ENCODE measurements at places on chromosomes 6 and 20.

DNA sequence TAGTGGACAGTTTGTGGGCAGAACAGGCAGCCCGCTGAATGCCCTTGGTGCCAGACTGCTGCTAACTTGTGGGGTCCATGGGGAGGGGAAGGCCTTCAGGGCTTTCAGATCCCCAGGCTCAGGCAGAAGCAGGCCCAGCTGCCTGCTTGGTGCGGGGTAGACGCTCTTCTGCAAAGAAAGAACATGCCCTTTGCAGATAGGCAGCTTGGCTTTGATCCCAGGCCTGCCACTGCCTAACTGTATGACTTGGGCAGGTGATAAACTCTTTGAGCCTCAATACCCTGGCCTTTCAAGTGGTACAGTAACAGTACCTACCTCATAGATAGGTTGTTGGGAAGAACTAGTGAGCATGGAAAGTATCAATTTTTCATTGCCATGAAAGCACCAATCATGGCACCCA is 28.4 kb downstream of the CHMP4B start:
- peak; percentile 88 for DNase-seq

DNA sequence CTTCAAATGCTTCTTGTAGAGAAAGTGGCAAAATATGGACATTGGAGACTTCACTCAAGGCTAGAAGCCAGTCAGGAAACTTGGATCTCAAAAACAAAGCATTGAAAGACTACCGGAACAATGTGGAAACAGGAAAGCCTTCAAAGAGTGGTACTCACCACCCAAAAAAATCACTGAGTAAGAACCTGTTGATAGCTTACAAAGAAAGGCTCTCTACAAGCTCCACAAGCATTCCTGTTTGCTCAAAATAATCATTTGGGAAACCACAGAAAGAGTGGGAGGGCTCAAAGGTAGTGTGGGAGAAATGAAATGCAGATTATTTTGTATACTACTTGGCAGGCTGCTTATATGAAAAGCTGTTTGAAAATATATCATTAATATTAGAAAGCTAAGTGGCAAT is 9.5 kb upstream of the DST start:
- DNase-seq = no peak

DNA sequence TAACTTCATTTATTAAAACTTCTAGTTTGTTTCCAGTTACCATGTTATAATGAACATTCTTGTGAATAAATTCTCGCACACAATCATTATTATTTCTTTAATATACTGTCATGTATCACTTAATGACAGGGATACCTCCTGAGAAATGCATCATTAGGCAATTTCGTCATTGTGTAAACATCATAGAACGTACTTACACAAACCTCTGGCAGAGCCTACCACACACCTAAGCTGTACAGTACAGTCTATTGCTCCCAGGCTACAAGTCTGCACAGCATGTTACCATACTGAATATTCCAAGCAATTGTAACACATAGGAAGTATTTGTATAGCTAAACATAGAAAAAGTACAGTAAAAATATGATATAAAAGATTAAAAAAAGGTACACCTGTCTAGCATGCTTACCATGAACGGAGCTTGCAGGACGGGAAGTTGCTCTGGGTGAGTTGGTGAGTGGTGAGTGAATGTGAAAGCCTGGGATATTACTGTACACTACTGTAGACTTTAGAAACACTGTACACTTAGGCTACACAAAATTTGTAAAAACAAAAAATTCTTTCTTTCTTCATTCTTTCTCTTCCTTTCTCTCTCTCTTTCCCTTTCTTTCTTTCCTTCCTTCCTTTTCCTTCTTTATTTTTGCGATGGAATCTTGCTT is 268.2 kb upstream of the SOX4 start:
- no peak for DNase-seq

DNA sequence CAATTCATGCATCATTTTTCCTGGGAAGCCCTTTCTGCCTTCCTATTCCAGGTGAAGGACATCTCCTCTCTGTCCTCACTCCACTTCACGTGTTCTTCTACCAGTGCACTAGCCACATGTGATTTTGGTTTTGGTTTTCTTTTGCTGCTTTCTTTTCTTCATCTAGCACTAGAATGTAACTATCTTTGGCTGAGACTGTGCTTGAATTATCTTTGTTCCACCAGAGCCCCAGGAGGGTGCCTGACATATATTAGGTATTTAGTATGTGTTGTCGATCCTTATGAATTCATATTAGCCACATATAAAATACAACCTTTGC is 79.9 kb downstream of the VGLL2 start:
- no peak for DNase-seq

- DNase-seq = no peak
These were observed 130.8 kb downstream of the JPH2 start for GRCh38 chr20:44056010-44056698.

DNA sequence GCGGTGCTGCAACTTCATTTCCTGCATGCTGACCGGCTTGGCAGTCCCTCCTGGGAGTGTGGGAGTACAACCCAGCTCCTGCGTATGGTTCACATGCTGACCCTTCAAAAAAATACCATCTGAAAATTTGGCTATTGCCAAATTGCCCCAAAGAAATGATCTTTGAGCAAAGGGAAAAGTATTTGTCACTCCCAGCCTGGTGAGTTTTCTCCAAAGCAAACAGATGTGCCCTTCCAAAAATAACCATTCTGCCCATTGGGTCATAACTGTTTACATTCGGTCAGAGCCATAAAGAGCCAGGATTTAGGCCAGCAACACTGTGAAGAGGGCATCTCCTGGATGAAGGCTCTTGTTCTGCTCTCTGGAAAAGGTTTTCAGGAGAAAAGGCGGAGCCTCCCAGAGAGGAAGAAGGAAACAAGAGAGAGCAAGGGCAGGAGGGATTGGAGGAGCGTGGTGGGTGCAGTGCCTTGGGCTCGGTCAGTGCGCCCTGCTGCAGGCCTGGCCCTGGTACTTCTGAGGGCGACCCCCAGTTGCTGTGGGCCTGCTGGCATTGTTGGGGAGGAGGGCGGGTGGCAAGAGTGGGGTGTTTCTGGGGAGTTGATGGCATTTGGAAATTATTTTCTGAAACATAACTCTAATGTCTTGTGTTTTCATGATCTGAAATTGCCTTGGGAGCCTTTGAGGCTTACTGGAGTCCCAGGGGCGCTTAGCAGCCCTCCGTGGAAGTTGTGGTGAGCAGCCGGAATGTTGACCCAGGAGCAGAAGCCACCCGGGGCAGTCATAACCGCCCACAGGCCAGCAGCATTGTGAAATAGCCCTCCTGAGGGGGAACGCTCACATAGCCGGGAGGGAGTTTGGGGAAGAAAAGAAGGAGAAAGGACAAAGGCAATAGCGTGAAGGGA is 248.4 kb downstream of the MYLK4 start:
- DNase-seq = no peak

GRCh38 chr6:129050086-129050485 is 167.1 kb downstream of the LAMA2 start:
- no peak for DNase-seq

GRCh38 chr20:59754551-59754950 is 150.2 kb downstream of the PHACTR3 start:
- no peak for DNase-seq

DNA sequence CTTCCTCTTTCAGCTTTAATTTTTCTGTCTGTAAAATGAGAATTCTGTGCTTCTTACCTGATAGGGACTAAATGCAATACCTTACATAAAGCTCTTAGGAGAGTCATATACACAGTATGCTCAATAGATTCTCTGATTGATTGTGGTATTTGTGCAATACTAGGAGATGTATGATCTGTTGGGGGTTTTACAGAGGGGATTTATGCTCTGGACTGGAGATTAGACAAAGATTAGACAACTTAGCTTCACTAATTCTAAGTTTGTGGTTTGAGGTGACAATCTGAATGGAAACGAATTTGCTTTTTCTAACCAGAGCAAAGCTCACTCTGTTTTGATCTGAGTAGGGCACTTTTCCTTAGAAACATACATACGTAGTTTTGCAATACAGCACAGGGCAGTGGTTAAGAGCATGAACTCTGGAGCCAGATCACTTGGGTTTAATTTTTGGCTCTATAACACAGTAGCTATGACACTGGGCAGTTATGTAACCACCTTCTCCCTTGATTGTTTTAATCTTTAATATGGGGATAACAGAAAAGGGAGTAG is 126.2 kb downstream of the RNF144B start:
- DNase-seq = no peak

GRCh38 chr20:45350217-45350616 is 2.0 kb upstream of the SDC4 start:
- no peak for DNase-seq

GRCh38 chr20:51373713-51374455 is 168.6 kb downstream of the NFATC2 start:
- DNase-seq = peak; percentile 46

GRCh38 chr6:161038229-161039031 is 46.9 kb downstream of the MAP3K4 start:
- no peak for DNase-seq

DNA sequence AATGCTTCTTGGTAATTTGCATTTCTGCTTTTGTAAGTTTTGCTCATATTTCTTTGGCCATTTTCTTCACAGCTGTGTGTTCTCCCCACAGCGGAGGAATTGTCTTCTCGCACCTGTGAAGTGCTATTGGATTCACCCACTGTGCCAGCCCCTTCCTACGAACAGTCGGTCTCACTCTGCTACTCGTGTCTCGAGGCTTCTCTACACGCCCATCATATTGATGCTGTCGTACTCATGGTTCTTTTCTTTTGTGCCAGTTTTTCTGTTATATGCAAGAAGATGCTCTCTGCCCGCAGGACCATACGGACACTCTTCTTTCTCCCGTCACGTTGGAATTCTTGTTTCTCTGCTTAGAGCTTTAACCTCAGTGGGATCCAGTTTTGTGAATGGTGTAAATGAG is 200.3 kb downstream of the DLL1 start:
- DNase-seq = no peak

DNA sequence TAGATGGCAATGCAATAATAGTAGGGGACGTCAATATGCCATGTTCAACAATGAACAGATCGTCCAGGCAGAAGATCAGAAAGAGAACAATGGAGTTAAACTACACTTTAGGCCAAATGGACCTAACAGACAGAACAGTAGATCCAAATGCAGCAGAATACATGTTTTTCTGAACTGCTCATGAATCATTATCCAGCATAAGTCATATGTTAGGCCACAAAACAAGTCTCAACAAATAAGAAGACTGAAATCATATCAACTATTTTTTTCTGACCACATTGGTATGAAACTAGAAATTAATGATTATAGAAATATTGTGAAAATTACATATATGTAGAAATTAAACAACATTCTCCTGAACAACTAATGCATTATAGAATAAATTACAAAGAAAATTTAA is 10.2 kb upstream of the DEFB125 start:
- no peak for DNase-seq

DNA sequence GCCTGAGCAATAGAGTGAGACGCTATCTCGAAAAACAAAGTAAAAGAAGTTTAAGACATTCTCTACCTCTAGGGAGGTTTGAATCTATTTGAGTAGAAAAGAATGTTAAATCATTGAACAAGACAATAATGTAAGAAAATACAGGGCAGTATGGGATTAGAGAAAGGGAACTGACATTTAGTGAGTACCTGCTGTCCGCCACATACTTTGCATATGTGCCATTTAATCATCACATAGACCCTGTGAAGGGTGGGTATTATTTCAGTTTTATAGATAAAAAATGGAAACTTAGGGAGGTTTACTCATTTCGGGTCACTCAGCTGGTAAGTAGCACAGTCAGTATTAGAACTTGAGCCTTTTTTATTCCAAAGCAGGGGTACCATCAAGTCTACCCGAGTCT is 31.4 kb downstream of the STK4 start:
- DNase-seq = no peak

DNA sequence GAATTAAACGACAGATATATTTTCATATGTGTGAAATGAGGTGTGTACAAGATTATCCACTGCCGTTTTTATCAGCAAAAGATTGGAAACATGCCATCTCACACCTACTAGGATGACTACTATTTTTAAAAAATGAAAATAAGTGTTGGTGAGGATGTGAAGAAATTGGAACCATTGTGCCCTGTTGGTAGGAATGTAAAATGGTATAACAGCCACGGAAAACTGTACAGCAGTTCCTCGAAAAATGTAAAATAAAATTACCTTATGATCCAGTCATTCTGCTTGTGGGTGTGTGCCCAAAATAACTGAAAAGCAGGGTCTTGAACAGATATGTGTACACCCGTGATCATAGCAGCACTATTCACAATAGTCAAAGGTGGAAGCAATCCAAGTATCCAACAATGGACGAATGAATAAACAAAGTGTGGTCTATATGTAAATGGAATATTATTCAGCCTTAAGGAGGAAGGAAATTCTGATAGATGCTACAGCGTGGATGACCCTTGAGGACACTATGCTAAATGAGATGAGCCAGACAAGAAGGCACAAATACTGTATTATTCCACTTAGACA is 27.0 kb upstream of the CCN5 start:
- DNase-seq = no peak

- DNase-seq = no peak
These were observed 55.5 kb upstream of the SLCO4A1 start for GRCh38 chr20:62586799-62587198.

DNA sequence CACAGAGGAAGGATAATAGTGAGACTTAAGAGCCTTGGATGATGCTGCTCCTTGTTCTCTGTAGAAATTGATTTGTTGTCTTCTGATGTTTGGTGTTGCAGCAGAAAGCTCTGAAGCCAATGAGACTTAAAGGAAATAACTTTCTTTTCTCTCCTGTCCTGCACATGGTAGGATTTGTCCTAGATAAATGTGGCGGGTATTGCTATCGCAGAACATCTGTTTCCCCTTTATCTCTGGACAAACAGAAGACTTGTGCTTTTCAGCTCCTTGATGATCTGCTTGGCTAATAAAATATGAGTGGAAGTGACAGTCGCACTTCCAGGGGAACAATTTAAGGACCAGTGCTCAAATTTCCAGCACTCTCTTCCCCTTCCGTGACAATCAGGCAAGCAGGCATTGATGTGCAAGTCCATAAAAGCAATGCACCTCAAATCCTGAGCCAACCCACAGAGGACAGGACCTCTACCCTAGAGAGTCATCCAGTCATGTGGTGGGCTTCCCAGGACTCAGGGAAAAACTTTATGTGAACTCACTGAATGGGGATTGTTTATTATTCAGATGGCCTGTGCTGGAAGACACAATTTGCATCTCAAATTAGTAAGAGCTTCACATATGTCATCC is 9.9 kb upstream of the NCR2 start:
- DNase-seq = peak; percentile 23

- no peak for DNase-seq
These were observed 36.7 kb upstream of the INSM1 start for GRCh38 chr20:20331156-20331555.

- peak; percentile 38 for DNase-seq
These were observed 669 bp downstream of the PDCD2 start for GRCh38 chr6:170583756-170584180.
